ENCODE measurements at places on chromosomes 2 and 18.

DNA sequence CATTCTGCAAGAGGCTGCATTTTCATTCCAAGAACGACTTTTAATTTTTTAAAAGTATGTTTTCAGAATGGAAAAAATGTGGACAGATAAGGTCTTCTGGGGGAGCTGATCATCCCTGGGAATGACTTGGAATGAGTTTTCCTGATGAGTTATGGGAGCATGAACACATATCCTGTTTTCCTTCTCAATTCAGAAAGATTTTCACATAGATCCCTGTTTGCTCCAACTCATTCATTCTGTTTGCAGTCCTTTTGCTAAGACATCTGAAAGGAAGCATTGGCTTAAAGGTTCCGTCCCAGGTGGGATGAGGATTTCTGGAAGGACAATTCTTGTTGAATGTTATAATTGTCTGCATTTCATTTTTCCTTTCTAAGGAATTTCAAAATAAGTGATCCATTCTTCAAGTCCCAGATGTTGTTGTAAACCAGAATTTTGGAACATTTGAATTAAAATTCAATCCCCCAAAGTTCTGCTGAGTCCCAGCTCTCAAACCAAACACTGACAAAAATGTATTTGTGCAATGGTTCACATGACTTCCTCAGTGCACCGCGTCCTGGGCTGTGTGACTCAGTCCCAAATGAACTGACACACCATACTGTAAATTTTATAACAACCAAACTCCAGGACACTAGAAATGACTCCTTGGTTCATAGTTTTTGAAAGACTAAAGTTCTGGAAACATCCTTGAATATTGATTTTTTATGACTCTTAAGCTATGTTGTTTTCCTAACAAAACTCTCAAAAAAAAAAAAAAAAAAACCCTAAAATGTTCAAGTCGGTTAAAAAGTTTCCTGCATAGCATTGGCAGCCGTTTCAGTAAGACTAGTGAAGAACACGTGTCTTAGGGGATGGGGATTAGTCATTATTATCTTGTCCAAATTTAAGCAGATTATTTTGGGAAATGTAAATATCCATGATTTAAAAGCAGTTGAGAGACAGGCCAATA lies 281.8 kb upstream of the TCF4 start:
- no peaks in the 10 kb centered on the region for H3K27me3 ChIP-seq
- no peak for DNase-seq
- no peak overlapping the region for H3K4me3 ChIP-seq
- no peaks in the 10 kb centered on the region for H3K36me3 ChIP-seq
- no peak overlapping the region for H3K27ac ChIP-seq

DNA sequence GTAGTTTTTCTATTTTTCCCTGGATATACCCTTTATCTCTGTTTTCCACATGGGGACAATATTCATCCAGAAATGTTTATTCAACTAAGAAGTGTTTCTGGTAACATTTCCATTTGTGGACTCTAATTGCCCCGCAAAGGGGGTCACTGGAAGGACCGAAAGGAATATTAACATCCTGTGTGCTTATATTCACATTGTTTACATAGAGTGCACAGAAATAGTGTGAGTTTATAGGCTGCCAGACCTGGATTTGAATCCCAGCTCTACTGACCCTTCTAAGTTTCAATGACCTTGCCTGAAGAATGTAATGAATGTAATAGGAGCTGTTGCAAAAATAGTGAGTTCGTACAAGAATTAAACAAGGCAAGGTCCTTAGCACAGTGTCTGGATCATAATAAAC lies 152.9 kb upstream of the NCKAP5 start:
- no peak overlapping the region for H3K27ac ChIP-seq
- no peaks in the 10 kb centered on the region for H3K4me1 ChIP-seq
- H3K4me3 ChIP-seq, result no peak overlapping the region
- no peaks in the 10 kb centered on the region for H3K27me3 ChIP-seq
- no peaks in the 10 kb centered on the region for H3K36me3 ChIP-seq

DNA sequence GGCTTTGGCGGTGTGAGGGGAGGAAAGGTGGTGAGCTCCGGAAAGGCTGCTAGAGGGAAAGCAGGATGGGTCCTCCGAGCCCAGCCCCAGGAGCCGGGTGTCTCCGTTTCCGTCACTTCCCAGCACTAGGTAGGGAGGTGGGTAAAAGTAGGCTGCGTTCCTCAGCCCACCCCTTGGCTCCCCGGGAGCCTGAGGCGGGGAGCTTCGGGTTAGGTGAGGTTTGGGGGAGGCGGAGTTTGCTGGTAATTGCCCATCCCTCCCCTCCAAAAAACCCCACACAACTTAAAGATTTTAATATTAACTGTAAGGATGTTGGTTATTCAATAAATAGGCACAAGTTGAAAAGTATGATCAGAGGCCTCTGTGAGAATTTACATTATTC lies 552 bp upstream of the ATF2 start:
- H3K4me1 ChIP-seq, result peaks cover 39% of the 10 kb centered on the region
- peaks cover 4% of the 10 kb centered on the region for H3K36me3 ChIP-seq
- peak overlapping the region; percentile 99 for H3K27ac ChIP-seq
- DNase-seq, result no peak

DNA sequence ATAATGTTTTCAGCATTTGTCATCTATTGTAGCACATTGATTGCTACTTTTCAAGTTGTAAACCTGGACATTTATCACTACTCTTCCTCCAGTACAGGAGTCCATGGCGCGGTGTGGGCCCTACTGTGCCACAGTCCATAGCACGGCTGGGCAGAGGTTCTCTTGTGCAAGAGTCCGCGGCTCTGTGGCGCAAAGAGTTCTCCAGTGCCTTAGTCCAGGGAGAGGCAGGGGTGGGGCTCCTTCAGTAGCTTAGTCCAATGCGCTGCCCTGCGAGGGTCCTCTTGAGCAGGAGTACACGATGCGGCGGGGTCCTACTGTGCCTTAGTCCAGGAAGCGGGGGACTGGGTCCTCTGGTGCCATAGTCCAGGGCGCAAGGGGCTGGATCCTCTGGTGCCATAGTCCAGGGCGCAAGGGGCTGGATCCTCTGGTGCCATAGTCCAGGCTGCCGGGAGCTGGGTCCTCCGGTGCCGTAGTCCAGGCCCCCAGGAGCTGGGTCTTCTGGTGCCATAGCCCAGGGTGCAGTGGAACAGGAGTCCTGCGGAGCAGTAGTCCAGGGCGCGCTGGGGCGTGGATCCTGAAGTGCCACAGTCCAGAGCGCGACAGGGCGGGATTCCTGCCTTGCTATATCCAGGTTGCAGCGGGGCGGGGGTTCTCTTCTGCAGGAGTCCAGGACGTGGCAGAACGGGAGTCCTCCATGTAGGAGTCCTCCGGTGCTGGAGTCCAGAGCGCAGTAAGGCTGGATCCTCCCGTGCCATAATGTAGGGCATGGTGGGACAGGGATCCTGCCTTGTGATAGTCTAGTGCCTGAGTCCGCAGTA lies 129.3 kb downstream of the CCDC74A start:
- DNase-seq, result no peak
- no peaks in the 10 kb centered on the region for H3K36me3 ChIP-seq
- no peak overlapping the region for H3K27ac ChIP-seq

DNA sequence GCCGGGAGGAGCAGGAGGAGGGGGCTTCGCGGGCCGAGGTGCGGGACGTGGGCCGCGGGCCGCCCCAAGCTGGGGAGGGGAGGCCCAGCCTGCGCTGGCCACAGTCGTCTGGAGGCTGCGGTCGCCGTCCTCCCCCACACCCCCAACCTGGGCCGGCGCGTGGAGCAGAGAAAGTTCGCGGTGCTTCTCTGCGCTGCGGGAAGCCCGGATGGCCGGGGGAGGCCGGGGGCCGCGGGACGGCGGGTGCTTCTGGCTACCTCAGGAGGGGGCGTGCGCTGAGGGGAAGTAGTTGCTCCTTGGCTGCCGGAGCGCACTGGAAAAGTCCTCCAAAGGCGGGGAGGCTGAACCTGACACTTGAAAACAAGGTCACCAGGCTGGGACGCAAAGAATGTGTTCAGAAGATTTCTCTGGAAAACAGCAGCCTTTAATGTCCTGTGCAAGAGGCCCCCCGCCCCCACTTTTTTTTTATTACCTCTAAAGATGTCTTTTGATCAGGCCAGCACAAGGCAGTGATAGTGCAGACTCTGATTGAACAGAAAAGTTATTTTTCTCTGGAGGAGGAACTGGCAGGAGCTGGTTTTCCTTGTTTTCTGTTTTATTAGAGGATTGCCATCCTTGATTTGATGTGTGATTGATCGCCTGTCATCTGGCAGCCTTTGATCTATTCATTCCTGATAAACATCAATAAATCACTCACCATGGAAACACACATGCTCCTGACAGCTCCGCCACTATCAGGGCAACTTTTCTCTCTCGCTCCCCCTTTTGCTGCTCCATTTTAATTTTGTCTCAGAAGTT lies 1.6 kb downstream of the TSHZ1 start:
- peak; percentile 33 for DNase-seq
- peak overlapping the region; percentile 92 for H3K27ac ChIP-seq
- peaks cover 70% of the 10 kb centered on the region for H3K4me1 ChIP-seq
- H3K36me3 ChIP-seq, result no peaks in the 10 kb centered on the region
- peaks cover 28% of the 10 kb centered on the region for H3K27me3 ChIP-seq

GRCh38 chr2:44163777-44164176 lies 4.9 kb upstream of the PPM1B start:
- no peak overlapping the region for H3K27ac ChIP-seq
- no peak overlapping the region for H3K4me3 ChIP-seq
- peaks cover 9% of the 10 kb centered on the region for H3K27me3 ChIP-seq
- H3K4me1 ChIP-seq, result peaks cover 11% of the 10 kb centered on the region
- no peaks in the 10 kb centered on the region for H3K36me3 ChIP-seq

DNA sequence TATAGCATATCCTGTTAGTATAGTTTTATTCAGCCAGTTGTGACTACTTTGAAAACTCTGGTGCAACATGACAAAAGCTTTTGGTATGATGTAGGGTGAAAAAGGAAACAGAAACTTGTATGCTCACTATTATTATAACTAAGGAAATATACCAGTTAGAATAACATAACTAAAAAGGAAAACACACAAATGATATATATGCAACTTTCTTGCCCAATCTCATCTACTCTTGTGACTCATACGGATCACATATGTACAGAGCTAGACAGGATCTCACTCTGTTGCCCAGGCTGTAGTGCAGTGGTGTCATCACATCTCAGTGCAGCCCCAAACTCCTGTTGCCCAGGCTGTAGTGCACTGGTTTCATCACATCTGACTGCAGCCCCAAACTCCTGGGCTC lies 12.4 kb upstream of the TLK1 start:
- no peaks in the 10 kb centered on the region for H3K36me3 ChIP-seq
- no peak overlapping the region for H3K27ac ChIP-seq
- no peaks in the 10 kb centered on the region for H3K4me1 ChIP-seq

DNA sequence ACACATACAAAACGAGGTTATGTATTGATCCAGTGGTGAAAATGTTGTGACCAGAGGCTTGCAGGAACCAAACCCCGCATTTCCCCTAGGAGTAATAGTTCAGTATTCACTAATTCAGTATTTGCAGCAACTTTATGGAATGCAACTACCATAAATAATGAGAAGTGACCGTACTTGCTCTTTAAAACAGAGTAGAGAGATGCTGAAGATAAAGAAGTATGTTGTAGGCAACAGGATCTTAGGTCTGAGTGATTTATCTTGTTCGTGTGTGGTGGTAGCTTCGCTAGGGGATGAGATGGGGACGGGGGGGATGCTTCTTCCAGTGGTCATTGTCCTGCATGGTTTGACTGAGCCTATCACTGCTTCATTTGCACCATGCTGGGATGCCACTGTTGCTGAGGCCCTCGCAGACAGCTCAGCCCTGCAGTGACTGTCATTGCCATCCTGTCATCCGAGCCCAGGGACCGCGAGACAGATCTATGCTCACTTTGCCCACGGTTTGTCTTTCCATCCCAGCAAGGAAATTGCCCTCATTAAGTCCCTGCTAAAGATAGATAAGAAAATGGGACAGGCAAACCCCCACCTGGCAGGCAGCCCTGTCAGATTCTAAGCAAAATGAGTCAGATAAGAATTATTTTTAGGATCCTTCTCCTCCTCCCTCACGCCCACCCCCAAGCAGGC lies 181.3 kb downstream of the CTIF start:
- DNase-seq, result no peak
- no peak overlapping the region for H3K4me3 ChIP-seq
- no peaks in the 10 kb centered on the region for H3K4me1 ChIP-seq
- no peak overlapping the region for H3K27ac ChIP-seq

GRCh38 chr2:50397992-50398765 lies 633.8 kb downstream of the NRXN1 start:
- H3K27me3 ChIP-seq, result no peaks in the 10 kb centered on the region
- H3K4me1 ChIP-seq, result no peaks in the 10 kb centered on the region
- DNase-seq, result no peak
- no peak overlapping the region for H3K4me3 ChIP-seq
- H3K27ac ChIP-seq, result no peak overlapping the region

GRCh38 chr2:29050591-29050990 lies 23.7 kb downstream of the PCARE start:
- peaks cover 5% of the 10 kb centered on the region for H3K4me1 ChIP-seq
- no peak overlapping the region for H3K27ac ChIP-seq
- peaks cover 37% of the 10 kb centered on the region for H3K36me3 ChIP-seq
- H3K4me3 ChIP-seq, result no peak overlapping the region
- no peak for DNase-seq
- H3K27me3 ChIP-seq, result peaks cover 2% of the 10 kb centered on the region

- H3K4me3 ChIP-seq, result no peak overlapping the region
- H3K27me3 ChIP-seq, result peaks cover 2% of the 10 kb centered on the region
- peaks cover 43% of the 10 kb centered on the region for H3K4me1 ChIP-seq
- DNase-seq, result no peak
- no peak overlapping the region for H3K27ac ChIP-seq
These were observed 2.5 kb downstream of the RPIA start for GRCh38 chr2:88693911-88694414.

DNA sequence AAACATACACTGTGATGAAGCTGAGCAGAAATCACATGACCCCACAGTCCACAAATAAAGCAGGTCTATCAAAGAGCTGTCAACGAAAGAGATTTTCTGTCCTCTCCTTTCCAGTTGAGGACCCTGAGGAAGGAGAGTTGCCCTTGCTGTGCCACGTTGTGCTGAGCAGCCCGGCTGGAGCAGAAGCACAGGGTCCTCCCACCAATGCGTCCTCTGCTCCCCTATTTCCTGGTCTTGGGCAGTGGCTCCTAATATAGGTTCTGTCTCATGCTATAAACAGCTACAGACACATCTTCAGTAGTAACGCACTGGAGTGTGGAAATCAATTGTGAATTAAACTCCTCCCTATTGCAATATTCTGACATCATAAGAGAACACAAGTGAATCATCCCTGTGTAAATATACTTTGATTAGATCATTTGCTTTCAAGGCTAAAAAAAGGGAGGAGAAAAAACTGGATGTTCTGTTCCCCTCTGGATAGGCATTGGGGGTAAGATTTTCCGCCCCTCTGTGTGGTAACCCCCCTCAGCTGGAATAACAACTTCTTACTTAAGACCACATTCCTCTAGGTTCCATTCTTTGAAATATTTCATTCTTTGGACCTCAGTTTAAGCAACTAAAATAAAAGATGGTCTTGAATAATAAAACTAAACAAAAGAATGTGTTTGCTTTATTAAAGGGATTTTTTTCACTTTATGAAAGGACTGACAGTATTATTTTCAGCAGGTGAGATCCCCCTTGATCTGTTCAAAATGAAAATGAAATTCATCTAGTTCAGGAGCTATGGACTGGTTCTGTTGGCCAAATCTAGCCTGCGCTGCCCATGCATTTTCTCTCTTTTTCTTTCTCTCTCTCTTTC lies 8.3 kb upstream of the RHOB start:
- H3K4me3 ChIP-seq, result no peak overlapping the region
- no peaks in the 10 kb centered on the region for H3K36me3 ChIP-seq
- no peak for DNase-seq
- no peak overlapping the region for H3K27ac ChIP-seq

All from immature natural killer cell (primary cell).